Stimulated activated CD4-positive, alpha-beta T cell treated with anti-CD3 and anti-CD28 coated beads, Interleukin-15, amount 100 ng/mL, for 24 hours (primary cell): ENCODE measurements at places on chromosomes 4 and X.

DNA sequence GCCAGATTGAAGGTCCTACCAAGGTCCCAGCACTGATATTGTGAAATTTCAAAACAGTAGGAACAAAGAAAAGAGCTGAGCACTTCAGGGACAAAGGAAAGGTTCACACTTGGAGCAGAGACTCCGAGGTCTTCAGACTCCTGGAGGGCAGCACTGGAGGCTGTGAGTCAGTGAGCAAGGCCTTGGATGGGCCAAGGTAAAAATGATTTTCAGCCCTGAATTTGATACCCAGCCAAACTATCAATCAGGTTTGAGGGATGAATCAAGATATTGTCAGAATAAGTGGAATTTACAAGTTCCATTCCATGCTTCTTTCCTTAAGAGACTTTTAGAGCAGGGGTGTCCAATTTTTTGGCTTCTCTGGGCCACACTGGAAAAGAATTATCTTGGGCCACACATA, 111.7 kb downstream of the ADRA2C start:
- DNase-seq: no peak

DNA sequence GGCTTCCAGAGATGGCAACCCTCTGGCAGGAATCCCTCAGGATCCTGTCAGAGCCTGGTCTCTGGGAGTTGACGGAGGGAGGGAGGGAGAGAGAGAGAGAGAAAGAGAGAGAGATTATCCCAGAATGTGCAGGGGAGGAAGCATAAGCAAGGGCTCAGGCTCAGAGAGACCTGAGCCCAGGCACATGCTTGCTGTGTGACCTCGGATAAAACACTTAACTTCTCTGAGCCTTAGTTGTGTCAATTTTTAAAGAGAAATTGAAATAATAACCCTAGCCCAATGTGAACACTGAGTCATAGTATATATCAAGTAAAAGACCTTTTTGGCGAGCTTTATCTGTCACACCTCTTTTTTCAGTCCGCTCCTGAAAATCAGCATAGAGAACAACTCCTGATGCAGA, 473 bp upstream of the USP51 start:
- DNase-seq: no peak

DNA sequence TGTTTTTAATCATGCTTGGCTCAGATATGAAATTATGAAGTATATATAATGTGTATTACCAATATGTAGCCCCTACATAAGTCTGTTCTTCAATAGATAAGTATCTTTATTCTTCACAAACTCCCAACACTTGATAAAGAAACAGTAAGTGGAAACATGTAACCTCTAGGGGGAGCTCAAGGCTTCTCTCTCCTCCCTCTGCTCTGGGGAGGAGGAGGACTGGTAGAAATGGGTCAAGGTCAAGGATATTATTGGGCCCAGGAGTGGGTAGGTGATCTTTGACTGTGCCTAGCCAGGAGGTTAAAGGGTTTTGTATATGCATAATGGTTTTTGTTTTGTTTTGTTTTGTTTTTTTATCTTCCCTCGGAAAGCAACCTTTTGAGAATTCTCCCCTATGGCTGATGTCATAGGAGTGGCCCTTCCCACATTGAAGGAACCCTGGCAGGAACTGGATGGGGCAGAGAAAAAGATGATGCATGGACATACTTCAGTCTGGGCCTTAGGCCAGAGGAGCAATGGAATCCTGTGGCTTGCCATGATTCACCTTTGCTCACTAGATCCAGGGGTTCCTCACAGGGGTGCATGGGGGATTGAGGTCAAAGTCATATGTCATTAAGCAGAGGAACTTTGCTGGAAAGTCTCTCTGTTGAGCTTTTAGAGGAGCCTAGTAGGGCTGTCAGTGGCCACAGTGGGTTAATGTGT, 460.3 kb downstream of the MID1IP1 start:
- DNase-seq: peak; percentile 9

- DNase-seq: no peak
These were observed 54.4 kb upstream of the HGFAC start for GRCh38 chr4:3387154-3387942.

- no peak for DNase-seq
These were observed 214.0 kb upstream of the LEF1 start for GRCh38 chr4:108382751-108383150.

GRCh38 chrX:124679199-124679598, 332.8 kb downstream of the SH2D1A start:
- no peak for DNase-seq

DNA sequence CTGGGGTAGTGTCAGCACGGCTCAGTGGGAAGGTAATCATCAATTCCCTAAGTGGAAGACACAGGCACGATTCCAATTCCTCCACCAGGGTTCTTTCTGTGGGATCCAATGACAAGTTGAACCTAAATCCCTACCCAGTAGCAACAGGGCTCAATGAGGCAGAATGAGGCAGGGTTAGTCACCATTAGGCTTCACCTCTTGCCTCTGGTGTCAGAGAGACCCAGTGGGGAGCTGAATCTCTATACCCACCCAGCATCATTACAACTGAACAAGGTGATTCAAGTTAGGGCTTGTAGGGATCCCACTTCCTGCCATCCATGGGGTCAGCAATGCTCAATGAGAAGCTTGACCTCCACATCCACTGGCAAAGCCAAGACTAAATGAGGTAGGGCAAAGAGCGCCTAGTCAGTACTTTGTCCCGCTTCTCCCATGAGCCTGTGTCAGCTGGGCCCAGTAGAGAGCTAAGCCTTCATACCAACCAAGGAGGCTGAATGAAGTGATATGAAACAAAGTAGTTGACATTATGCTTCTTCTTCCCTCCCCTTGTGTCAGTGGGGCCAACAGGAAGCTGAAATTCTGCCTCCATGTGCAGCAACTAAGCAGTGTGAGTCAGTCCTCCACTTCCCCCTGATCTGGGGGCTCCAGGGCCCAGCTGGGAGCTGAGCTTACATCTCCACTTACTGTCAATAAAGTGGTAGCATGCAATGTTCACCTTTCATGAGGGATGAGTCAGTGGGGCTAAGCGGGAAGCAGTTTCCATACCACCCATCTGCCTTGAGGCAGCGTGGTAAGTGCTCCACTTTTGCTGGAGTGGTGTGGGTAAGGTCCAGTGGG, 36.4 kb upstream of the RBM41 start:
- peak; percentile 30 for DNase-seq
